ENCODE measurements at places on chromosomes 11 and 22. TPM values are rescaled to one million over a fixed set of nuclear protein-coding genes. Genes with fewer than 3 reads are reported as not detected.
A peak's percentile ranks its signal among the peaks of the same experiment; 100 is the strongest.

DNA sequence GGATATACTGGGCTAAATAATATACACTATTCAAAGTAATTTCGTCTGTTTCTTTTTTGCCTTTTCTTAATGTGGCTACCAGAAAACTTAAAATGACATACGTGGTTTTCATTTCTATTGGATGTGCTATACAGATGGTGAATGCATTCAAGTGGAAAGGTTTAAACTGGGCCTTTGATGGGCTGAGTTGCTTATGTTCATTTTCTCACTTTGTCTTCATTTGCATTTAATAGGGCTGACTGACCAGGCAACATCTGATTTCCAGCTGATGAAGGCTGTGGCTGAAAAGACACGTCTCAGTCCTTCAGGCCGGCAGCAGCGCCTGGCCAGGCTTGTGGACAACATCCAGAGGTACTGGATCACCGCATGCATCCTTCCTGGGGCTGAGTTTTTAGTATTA lies 27.9 kb downstream of the PIWIL4 start:
- no peak overlapping the region for H3K4me3 ChIP-seq
- H3K27me3 ChIP-seq, result no peaks in the 10 kb centered on the region
- DNase-seq, result no peak
- no peaks in the 10 kb centered on the region for H3K4me1 ChIP-seq

DNA sequence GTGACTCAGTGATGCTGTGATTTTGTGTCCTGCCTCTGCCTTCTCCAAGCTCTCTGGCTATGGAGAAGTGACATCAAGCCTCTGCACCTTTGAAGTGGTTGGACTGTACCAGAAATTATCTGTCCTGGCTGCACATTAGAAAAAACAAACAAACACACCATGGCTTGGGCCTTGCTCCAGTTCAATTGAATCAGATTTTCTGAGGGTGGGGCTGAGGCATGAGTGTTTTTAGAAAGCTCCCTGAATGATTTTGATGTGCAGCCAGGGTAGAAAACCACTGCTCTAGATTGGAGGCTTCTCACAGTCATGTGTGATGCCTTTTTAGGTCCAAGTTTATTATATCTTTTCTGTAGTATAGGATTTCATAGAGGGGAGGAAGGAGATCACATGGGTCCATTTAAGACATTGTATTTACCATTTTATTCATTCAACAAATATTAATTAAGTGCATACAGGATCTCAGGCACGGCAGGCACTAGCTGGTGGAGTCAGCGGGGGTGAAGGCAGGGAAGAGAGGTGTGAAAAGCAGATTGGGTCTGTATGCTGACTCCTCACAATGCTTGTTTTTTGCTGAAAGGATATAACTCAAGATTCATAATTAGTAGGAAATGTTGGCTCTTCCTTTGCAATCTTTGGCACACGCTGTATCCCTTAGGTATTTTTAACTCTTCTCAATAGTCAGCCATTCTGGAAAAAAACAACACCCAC lies 7.1 kb upstream of the VSTM5 start:
- H3K4me3 ChIP-seq, result no peak overlapping the region
- H3K4me1 ChIP-seq, result peaks cover 10% of the 10 kb centered on the region
- H3K36me3 ChIP-seq, result no peaks in the 10 kb centered on the region

DNA sequence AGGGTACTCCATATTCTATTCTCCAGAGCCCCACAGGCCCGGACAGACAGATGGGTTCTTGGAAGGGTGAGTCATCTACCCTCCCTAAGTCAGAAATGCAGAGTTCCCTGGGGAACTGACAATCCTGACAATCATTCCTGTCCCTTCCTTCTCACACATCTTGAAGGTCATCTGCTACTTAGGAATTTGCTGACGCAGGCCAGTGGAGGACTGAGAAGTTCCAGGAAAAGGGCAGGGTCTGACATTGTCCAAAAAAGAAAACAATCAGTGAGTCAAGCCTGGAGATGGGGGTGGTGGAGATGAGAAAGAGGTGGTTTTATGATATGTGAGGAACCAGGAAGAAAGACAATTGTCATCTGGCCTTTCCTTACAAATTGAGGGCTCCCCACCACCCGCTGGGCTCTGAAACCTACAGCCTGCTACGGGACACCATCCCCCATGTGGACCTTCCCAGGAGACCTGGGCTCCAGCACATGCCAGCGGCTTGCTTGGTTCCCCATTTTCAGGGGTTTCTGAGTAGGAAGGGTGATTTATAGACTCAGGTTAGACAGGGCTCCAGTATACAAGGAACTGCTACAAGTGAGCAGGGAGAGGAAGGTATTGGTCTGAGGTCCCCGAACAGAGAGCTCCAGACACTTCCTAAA lies 12.9 kb downstream of the CD59 start:
- peak overlapping the region; percentile 92 for H3K27ac ChIP-seq
- DNase-seq, result no peak
- peaks cover 41% of the 10 kb centered on the region for H3K4me1 ChIP-seq
- peaks cover 15% of the 10 kb centered on the region for H3K36me3 ChIP-seq

DNA sequence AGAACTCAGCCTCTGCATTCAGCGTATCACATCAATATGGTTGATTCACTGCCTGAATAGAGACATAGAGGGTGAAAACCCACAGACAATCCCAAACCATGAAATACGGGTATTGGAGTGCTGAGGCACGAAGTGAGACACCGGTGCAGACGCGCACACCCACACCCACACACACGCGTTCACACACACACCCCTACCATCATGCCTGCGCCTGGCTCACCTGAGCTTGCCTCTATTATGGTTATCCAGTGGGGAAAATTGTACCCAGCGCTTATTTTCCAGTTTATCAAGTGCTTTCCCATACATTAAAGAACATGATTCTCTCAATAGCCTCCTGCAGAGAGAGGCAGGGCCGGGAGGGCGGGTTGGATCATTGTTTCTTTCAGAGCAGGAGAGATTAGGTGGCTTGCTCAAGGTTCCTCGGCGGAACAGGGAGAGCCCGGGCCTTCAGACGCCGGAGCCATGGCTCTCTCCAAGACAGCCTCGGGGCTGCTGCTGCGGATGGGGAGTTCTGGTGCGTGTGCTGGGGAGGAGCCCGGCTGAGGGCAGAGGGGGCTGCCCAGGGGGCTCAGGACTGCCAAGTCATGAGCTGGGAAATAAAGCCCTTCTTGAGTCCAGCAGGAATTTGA lies 78.9 kb upstream of the THY1 start:
- H3K27me3 ChIP-seq, result no peaks in the 10 kb centered on the region
- H3K36me3 ChIP-seq, result no peaks in the 10 kb centered on the region
- H3K4me3 ChIP-seq, result no peak overlapping the region
- H3K27ac ChIP-seq, result no peak overlapping the region

Gene LRRC55
- 0.29 TPM for total RNA-seq

Gene CHRM1
- not detected for total RNA-seq

DNA sequence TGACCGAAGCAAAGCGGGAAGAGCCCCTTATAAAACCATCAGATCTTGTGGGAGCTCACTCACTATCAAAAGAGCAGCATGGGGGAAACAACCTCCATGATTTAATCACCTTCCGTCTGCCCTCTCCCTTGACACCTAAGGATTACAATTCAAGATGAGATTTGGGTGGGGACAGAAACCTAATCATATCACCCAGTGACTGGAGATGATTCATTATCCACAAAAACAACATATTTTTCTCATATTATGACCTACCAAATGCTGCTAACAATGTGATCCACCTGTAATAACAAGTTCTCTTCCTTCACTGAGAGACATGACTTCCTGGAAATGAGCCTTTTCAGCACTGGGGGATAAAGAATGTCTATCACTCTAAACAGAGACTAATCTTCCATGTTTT lies 23.4 kb upstream of the HEPHL1 start:
- no peaks in the 10 kb centered on the region for H3K36me3 ChIP-seq
- no peak overlapping the region for H3K27ac ChIP-seq
- no peak for DNase-seq
- no peaks in the 10 kb centered on the region for H3K27me3 ChIP-seq
- H3K4me3 ChIP-seq, result no peak overlapping the region

DNA sequence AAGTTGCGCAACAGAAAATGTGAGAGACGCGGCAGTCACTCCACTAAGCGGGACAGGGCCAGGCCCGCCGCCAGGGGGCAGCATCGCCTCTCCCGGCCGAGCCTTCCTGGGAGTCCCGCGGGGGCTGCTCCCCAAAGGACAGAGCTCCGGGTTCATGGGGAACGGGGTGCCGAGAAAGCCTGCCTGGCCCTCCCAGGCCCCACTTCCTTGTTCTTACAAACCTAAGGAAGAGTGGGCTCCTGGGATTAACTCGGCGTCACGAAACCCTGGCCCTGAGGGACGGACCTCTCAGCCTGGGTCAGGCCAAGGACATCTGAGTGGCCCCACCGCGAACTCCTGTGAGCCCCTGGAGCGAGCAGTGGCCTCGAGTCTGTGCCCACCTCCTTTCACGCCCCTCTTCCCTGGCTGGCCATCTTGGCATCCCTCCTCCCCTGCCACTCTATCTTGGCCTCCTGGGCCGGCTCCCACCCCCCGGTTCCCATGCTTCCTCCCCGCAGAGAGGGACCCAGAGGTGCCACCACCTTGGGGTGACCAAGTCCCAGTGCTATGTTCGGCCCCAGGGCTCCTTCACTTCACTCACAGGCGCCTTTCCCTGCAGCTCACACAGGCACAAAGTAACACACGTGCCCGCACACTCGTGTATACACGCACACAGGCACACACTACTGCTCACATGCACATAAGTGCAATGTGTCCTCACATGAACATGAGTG lies 99.9 kb upstream of the FGF3 start:
- H3K4me3 ChIP-seq, result no peak overlapping the region
- peaks cover 23% of the 10 kb centered on the region for H3K4me1 ChIP-seq
- peak; percentile 69 for DNase-seq

DNA sequence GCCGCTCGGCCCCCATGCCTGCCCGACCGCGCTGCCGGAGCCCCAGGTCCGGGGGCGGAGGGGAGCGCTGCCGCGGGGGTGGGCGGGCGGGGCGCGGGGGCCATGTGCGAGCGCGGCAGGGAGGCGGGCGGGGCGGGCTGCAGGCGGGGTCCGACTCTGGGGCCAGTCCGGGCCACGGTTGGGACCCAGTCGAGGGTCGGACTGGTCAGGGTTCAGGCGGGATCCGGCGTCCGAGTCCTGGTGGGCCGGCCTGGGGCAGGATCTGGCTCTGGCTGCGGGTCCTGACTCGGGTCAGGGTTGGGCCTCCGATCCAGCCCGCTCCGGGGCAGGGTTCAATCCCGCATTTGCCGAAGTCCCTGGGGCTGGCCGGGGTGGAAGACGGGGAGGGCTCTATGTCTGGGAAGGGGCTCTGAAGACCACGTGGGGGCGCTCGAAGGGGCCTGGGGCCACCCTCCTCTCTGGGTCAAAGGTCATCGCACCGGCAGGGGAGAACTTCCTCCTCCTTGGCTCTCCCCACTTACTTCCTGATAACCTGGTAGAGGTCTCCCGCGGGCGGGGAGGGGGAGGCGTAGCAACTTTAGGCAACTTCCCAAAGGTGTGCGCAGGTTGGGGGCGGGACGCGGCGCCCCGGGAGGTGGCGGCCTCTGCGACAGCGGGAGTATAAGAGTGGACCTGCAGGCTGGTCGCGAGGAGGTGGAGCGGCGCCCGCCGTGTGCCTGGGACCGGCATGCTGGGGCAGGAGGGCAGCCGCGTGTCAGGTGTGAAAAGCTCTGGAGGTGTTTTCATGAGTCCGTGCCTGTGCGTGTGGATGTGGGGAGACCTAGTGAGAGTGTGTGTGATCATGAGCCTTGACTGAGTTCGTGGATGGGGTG lies 603 bp downstream of the ESRRA start:
- H3K27me3 ChIP-seq, result no peaks in the 10 kb centered on the region
- H3K4me3 ChIP-seq, result peak overlapping the region; percentile 31
- no peaks in the 10 kb centered on the region for H3K36me3 ChIP-seq

- no peaks in the 10 kb centered on the region for H3K36me3 ChIP-seq
- H3K27me3 ChIP-seq, result no peaks in the 10 kb centered on the region
- no peak overlapping the region for H3K27ac ChIP-seq
- no peak for DNase-seq
Observed at GRCh38 chr11:74784234-74784633, 35.6 kb downstream of the RNF169 start.

Gene BATF2
- total RNA-seq, result 2.9 TPM

- H3K36me3 ChIP-seq, result no peaks in the 10 kb centered on the region
- H3K4me3 ChIP-seq, result peak overlapping the region; percentile 90
- no peaks in the 10 kb centered on the region for H3K27me3 ChIP-seq
- peak overlapping the region; percentile 98 for H3K27ac ChIP-seq
Observed at GRCh38 chr11:117097389-117098268, 599 bp downstream of the SIK3 start.

All from thyroid gland (tissue), 4 donors.